ENCODE measurements at places on chromosomes 4 and X.

GRCh38 chr4:126784966-126785580 lies 847.7 kb upstream of the INTU start:
- no peak for DNase-seq

GRCh38 chr4:85818700-85819099 lies 343.8 kb downstream of the ARHGAP24 start:
- no peak for DNase-seq

DNA sequence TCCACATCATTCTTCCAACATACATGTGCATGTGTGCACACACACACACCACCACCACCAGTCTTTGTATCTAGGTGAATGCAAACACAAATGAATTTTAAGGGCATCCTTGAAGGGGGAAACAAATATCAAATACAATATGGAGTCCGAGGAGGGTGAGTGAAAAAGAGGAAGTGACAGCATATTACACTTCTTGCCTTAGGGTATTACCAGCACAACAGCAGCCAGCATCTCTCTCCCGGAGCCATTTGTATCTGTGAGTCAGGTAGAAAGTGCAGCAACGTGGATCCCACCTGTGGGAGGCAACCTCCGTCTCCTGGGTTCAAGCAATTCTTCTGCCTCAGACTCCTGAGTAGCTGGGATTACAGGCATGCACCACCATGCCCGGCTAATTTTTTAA lies 483.2 kb downstream of the SMARCA1 start:
- no peak for DNase-seq

- DNase-seq = no peak
These were observed 4.9 kb downstream of the BCAP31 start for GRCh38 chrX:153719238-153719637.

Data from AG09319 (cell line).